AG10803 (cell line): ENCODE measurements at places on chromosomes 1 and 21.
A peak's percentile ranks its signal among the peaks of the same experiment; 100 is the strongest.

- DNase-seq, result no peak
Measured at GRCh38 chr1:208357644-208358507, 113.7 kb upstream of the PLXNA2 start.

GRCh38 chr1:22670352-22670975 lies 17.4 kb downstream of the C1QB start:
- DNase-seq, result no peak

DNA sequence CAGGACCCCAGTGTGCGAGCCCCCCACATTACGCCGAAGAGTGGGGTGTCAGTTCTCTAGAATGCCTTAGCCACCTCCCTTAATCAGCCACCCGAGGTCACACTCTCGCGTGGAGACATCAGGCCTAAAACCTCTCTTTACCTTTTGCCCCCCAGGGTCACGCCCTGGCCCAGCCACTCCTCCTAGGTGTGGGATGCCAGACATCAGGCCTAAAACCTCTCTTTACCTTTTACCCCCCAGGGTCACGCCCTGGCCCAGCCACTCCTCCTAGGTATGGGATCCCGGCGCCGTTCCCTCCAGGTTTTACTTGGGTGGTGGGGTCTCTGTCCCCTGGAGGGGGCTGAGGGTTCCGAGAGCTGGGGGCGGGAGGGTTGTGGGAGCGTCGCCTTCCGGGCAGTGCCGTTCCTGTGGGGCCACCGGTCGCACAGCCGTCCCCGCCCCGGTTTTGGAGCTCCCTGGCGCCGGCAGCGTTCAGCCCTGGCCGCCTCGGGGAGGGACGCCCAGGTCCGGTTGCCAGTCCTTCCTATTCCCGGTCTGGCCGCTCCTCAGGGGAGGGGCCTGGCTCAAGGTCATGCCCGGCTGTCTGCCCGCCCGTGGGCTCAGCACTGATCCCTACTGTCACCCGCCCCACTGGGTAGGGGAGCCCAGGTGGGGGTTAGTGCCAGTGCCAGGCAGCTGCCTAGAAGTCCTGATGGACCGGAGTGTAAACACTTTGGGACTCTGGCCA lies 882 bp downstream of the VPS13D start:
- peak; percentile 36 for DNase-seq

- DNase-seq, result no peak
Measured at GRCh38 chr1:245683676-245684075, 528.9 kb downstream of the KIF26B start.

GRCh38 chr1:94255476-94255875 lies 18.1 kb upstream of the ARHGAP29 start:
- DNase-seq, result no peak

- no peak for DNase-seq
Measured at GRCh38 chr1:167713330-167714081, 8.3 kb upstream of the MPZL1 start.

DNA sequence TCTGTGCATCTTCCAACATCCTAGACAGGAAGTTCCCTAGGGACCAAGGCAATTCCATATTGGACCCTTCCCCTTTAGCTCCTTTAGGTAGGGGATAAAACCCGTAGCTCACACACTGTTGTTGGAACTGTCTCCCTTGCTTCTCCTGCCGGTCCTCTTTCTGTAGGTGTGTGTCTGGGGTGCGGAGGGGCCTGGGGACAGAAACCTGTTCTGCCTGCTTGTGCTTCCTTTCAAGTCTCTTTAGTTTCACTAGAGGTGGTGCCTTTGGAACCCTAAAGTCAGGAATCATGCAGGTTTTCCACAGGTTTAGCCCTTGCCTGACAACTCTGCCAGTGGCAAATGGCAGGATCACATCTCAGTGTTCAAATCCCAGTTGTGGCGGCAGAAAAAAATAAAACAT lies 74.6 kb upstream of the PTGFRN start:
- DNase-seq, result no peak

- no peak for DNase-seq
Measured at GRCh38 chr1:7636795-7637526, 134.1 kb upstream of the VAMP3 start.

- peak; percentile 69 for DNase-seq
Measured at GRCh38 chr21:16563795-16564194, 834.0 kb downstream of the USP25 start.

DNA sequence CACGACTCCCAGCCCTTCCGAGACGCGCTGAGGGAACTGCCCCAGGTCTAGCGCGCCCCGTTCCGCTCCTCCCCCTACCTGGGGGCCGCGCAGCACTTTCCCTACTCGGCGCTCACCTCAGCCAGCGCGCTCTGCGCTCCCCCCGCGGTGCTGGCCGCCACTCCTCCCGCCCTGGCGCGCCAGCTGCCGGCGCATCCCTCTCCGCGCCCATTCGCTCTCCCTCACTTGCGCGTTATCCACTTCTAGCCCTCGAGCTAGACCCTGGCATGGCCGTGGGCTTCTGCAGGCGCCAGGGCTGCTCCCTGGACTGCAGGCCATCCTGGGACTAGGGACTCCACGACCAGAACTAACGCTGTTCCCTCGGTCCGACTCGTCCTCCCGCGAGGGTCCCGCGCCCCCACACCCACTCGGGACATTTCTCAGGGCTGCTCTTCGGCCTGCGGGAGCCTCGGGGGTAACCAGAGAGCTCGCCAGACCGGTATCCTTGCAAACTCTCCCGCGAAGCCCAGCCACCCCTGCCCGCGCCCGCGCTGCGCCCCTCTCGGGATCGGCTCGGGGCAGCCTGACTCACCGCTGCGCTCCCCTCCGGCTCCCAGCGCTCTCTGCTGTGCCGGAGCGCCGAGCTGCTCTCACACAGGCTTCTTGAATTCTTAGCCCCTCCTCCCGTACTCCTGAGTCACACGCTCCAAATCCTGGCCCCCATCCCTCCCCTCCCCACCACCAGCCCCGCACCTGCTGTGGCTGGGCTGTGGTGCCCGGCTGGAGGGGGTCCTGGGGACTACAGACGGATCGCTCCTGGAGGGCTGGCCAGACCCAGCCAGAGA lies at the start of gene NGF:
NGF (minus strand) TSS at position 617 of the 824 bp plus-strand sequence. CDS start 51,454 bp downstream, outside the sequence.
- peak; percentile 79 for DNase-seq

GRCh38 chr1:5798904-5799303 lies 193.3 kb downstream of the NPHP4 start:
- DNase-seq, result no peak

DNA sequence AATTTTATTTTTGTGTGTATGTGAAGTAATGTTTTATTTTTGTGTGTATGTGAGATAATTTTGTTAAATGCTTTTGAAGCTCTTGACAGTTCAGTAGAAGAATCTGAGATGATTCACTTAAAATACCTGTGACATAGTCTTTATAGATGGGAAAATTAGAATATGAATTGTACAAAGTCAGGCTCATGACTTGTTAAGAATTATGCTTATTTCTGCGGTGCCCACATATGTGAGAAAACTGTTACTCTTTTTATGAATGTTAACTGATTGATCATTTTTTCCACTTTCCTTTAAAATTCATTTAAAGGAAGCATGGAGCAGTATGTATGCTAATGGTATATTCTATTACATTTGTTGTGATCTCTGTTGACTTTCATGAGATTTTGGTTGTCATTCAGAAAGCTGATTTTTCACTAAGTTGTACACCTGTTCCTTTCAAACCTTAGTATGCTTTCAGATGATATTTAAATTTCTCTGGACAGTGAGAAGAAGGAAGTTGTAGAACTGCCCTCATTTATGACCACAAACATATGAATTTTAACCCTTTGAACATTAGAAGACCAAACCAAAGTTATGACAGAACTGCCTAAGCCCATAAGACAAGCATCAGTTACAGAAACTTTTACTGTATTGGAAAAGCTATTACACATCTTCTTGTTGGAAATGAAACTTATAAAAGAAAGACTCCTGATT lies 110.1 kb downstream of the POU2F1 start:
- DNase-seq, result no peak
